ENCODE measurements at places on chromosomes 3 and 15.

DNA sequence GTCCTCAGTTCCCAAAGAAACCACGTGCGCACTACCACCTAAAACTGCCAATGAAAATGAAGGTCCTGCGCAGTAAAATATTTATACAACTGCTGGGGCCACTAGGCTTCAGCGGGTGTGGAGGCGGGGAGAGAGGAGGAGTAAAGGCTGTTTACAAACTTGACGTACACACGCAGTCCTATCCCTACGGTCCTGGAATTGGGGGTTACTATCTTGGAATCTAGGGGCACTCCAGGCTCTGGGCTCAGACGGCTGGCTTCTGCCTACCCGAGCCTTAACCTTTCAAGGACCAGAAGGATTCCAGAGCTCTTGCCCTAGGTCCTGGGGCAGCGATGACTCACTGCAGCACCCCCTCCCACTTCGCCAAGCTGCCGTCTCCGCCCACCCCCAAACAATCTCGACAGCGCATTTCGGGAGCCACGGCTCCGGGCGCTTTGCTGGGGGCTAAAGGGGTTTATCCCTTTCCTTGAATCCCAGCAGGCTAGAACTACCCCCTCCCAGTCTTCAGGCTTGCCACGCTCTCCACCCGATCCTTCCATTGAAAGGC, 3.0 kb downstream of the ADAMTS9 start:
- DNase-seq: peak; percentile 16

DNA sequence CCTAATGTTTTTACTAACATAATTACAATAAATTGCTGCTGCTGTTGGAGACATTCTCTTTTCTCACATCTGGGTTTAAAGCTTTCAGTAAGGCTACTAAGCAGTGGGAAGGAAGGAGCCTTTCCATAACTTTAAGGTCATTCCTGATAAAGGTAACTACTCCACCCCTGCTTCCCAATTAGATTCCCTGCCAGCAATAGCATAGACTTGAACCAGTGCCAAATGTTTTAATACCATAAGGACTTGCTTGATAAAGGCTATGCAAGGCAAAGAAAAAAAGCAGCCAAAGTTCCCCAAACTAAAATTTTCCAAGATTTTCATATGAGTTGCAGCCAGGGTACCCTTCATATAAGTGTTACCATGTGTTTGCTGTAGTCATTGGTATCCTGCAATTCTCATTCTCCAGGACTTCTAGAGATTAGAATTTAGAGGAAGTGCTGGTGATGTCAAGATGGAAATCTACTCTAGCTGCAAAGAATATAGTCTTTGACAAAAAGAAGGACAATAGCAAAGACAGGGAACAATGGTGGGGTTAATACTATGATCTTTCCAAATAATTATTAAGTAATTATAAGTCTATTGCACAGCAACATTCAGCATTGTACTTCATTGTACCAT, 106.1 kb downstream of the FILIP1L start:
- DNase-seq: no peak

DNA sequence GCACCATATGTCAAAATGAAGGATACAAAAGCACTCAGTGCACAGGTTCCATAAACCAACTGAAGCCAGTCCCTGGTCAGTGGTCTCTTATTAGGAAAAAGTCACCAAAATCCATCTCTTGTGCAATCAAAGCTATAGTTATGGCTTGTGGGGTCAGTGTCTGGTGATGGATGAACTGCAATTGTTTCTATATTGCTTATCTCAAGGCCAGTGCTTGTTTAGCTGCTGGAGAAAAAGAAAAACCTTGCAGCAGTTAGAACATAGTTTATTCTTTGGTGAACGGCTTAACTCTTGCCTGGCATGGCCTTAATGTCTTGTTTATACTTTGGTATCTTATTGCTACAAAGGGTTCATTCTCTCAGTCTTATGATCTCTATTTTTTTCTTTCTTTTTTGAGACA, 2.9 kb upstream of the UQCRC1 start:
- DNase-seq: no peak

- no peak for DNase-seq
Observed at GRCh38 chr3:156808025-156808424, 18.1 kb upstream of the LEKR1 start.

DNA sequence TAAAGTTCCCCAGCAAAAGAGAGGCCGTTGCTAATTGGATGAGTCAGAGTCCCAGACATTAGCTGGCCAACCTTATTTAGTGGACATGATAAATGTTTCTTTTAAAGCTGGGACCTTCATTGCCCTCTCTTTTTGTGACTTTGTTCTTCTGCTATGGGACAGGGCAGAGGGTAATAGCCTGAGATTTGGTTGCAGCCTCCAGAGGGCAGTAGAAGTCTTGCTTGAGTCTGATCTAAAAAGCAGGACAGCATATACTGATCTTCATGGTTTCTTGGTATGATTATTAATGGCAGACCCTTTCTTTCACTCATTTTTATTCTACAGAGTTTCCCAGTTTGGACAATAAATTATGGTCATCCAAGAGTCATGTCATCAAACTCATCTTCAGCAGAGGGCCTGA, 25.1 kb upstream of the ZKSCAN7 start:
- no peak for DNase-seq

- DNase-seq: no peak
Observed at GRCh38 chr3:140553591-140553990, 124.3 kb upstream of the TRIM42 start.

DNA sequence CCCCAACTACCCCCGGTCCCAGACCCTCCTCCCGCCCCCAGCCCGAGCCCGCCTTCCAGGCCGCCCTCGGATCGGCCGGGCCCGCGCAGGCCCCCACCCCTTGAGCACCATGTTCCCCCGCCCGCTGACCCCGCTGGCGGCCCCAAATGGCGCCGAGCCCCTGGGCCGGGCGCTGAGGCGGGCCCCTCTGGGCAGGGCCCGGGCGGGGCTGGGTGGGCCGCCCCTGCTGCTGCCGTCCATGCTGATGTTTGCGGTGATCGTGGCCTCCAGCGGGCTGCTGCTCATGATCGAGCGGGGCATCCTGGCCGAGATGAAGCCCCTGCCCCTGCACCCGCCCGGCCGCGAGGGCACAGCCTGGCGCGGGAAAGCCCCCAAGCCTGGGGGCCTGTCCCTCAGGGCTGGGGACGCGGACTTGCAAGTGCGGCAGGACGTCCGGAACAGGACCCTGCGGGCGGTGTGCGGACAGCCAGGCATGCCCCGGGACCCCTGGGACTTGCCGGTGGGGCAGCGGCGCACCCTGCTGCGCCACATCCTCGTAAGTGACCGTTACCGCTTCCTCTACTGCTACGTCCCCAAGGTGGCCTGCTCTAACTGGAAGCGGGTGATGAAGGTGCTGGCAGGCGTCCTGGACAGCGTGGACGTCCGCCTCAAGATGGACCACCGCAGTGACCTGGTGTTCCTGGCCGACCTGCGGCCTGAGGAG, 472 bp downstream of the CHST14 start:
- peak; percentile 19 for DNase-seq

DNA sequence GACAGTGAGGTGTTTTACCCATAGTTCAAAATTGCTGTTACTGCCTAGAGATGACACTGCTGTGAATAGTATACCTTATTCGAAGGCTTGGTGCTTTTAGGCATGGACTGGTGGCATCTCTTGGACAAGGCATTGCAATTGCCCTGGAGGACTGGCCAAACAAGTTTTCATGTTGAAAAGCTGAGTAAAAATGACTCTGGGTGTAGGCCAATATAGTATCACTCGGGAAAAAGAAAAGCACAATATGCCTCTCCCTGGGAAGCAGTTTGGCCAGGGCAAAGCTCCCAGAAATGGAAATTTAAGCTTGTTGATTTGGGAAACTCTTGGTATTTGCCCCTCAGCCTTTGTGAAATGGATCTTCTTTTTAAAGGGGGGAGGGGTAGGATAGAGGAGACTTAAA, 54.8 kb downstream of the ZNF609 start:
- DNase-seq: no peak

All from anterior cingulate cortex (tissue), 58 donors.